ENCODE measurements at places on chromosomes 4 and X.
A peak's percentile ranks its signal among the peaks of the same experiment; 100 is the strongest.

DNA sequence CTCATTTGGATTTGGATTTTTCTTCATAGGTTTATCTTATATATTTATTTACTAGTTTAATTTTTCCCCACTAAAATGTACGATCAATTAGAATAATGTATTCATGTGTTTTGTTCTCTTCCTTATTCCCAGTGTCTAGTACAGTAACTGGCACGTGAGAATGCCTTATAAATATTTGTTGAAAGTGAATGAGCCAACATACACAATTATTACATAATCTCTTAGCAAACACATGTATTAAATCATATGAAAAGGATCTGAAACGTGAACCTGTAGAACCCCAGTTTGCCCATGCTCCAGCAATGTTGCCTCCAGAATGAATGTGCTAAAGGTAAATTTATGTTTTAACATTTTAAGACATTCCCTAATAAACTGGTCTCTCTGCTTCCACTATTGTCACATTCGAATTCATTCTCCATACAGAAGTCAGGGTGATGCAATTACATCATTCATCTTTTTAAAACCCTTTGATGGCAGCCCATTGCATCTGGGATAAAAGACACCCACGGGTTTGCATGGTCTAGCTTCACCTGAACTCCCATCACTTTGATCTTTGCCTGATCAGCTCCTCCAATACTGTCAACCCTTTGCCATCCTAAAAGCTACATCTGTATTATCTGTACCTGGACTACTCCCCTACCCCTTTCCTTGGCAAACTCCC lies 30.7 kb upstream of the AREG start:
- DNase-seq = no peak

- no peak for DNase-seq
These were observed 140.2 kb upstream of the LDB2 start for GRCh38 chr4:17038510-17039176.

- DNase-seq = no peak
These were observed 19.9 kb downstream of the MAGEB17 start for GRCh38 chrX:16187024-16187760.

GRCh38 chrX:18278449-18278848 lies 57.8 kb upstream of the BEND2 start:
- DNase-seq = peak; percentile 20

- no peak for DNase-seq
These were observed 9.5 kb downstream of the SLAIN2 start for GRCh38 chr4:48350871-48351270.

GRCh38 chrX:5586726-5587125 lies 641.9 kb downstream of the NLGN4X start:
- DNase-seq = no peak

GRCh38 chr4:103075435-103075893 lies 1.1 kb downstream of the SLC9B2 start:
- DNase-seq = no peak

DNA sequence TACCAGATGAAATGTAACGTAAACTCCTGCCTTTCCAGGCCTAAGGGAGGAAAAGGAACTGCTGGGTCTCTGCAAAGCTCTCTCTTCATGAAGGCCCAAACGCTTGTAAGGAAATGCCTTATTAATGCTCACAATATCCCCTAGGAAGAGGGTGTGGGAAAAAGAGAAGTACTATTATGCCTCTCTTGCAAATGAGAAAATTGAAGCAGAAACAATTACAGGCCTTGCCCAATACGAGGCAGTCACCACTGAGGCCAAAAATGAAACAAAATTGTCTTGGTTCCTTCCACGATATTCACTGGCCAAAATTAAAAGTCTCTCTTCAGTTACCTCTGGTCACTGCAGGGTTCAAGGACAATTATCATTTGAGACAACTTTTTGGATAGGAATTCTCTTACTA lies 3.2 kb downstream of the SCARB2 start:
- DNase-seq = no peak

DNA sequence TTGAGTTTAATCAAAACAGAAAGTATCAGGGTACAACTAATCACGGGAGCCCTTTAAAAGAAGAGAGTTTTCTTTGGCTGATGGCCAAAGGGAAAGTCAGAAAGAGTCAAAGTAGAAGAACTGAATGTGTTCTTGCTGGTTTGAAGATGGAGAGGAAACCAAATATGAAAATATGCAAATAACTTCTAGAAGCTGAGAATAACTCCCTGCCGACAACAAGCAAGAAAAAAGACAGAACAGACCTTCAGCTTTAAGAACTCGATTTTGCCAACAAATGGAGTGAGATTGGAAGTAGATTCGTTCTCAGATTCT lies 903.8 kb downstream of the STIM2 start:
- DNase-seq = no peak

DNA sequence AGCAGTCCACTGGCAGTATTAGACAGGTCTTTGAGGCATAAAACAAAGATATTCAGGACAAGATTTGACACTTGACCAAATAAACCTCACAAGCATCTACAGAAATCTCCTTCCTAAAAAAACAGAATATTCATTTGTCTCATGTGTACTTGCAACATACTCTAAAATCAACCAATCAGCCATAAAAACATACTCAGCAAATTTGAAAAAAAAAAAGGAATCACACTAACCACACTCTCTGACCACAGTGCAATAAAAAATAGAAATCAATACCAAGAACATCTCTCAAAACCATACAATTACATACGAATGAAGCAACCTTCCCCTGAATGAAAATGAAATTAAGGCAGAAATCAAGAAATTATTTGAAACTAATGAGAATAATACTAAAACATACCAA lies 591.3 kb downstream of the FAM133A start:
- no peak for DNase-seq

DNA sequence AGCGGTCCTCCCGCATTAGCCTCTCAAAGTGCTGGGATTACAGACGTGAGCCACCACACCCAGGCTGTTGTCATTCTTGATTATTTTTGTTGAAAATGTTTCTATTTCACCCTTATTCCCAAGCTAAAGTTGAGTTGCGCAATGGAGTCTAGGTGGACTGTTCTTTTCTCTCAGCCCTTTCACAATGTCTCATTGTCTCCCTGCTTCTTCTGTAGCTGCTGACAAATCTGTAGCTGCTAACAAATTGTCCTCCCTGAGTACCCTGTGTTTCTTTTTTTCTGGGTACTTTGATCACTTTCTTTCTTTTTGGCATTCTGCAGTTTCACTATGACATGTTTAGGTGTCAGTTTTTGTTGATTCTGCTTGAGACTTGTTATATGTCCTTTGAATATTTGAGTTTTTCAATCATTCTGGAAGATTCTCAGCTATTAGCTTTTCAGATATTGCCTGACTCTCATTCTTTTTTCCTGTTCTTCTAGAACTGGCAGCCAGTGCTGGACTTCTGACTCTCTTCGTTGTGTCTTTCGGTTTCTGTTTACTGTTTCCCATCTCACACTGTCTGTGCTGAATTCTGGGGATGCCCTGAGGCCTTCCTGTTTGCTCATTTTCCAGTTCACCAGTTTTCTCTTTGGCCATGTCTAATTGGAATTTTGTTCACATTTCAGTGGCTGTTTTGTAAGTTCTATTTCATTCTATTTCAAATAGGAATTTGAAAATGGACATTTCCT lies 6.6 kb downstream of the ABCD1 start:
- DNase-seq = no peak

GRCh38 chrX:153631346-153631745 lies 15.7 kb upstream of the DUSP9 start:
- DNase-seq = no peak

DNA sequence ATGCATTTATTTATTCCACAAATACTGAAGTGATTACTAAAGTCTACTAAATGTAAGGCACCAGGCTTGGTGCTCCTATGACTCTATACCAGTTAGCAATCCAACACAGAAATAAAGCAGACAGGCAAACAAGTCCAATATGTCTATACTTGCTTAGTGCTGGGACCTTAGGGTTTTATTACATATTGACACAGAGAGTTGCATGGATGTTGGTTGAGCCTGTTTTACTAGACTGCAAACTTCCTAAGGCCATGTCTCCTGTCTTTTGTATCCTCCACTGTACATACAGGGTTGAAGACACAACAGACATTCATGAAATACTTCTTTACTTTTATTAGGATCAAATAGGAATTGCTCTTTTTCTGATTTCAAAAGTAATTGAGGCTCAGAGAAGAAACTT lies 69.0 kb downstream of the LNX1 start:
- no peak for DNase-seq

DNA sequence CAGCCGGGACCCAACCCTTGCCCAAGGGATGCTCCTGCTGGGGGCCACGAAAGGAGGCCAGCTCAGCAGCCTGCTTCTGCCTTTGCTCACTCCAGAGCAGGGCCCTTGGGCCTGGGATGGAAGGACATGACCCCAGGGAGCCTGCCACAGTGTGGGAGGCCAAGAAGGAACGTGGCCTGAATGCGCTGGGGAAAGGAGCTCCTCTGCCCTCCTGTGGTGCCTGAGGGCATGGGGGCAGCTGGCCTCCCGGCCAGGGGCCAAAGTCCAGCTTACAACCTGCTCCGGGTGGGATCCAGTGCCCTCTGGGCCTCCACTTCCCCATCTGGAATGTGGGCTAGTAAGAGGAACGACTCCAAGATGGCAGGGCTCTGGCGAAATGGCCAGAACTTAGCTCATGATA lies 2.0 kb upstream of the ATP2B3 start:
- no peak for DNase-seq

- DNase-seq = no peak
These were observed 58.2 kb downstream of the PPM1K start for GRCh38 chr4:88226143-88226542.

- no peak for DNase-seq
These were observed 23.0 kb upstream of the BCORL1 start for GRCh38 chrX:129959493-129959832.

DNA sequence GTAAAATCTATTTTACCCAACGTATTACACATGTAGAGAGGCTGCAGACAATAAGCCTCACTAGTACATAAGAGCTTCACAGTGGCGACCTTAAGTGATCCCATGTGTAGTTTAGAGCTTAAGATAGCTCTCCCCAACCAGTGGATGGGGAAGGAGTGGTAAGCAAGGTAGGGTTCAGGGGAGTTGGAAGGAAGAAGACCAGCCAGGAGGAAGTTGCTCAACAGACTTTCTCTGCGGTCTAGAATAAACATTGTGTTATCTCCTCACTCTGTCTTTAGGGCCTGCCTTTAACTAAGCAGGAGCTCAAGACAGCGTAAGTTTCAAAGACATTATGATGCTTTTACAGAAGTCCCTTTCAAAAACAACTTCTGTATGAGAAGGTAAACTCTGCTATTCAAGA lies 16.8 kb downstream of the MEPE start:
- no peak for DNase-seq

DNA sequence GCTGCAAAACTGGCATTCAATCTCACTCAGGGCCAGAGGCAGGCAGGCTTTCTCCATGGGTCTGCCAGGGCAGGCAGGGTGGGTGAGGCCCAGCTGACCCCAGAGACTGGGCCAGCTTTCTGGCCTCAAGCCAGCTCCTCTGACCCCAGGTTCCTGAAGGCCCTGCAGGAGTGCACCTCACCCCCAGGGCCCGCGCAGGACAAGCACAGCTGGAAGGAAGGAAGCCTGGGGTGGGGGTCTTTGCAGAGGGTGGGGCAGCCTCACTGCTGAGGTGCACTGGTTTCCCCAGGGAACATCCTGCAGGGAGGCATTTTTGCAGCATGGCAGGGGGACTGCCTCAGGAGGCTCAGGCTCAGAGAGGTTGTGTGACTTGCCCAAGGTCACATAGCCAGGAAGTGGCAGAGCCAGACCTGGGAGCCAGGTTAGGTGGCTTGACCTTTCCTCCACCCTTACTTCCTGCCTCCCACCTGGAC lies 31.5 kb upstream of the AFAP1 start:
- peak; percentile 16 for DNase-seq

- no peak for DNase-seq
These were observed 140.2 kb upstream of the TBL1X start for GRCh38 chrX:9324676-9325075.

GRCh38 chr4:166414431-166414830 lies 541.4 kb downstream of the TLL1 start:
- no peak for DNase-seq

- DNase-seq = no peak
These were observed 31.7 kb downstream of the BBS12 start for GRCh38 chr4:122764071-122764820.

DNA sequence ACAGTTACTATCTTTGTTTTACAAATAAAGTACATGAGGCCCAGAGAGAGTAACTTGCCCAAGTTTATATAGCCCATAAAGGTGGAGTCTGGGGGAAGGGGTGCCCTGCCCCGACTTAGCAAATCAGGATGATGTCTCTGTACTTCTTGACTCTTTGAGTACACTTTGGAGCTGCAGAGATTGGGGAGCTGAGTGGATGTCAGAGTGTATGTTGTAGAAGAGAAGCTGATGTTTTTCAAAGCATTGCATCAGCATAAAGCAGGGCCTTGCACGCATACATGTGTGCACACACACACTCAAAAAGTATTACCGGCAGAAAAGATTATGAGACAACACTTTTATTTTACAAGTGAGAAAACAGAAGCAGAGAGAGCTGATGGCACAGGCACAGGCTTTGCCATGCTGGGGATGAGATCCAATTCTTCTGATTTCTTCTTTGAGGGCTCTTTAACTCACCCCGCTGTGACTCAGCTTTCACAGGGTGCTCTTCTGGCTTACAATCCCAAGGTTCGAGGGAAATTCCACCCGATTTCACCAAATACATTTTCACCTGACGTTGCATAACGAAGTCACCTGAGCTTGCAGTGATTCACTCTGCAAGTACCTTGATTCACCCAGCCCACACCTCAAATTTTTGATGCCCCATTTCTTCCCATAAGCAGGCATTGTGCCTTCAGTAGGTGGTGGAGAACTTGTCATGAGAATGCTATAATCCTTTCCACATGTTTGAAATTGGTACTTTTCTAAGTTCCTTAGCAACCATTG lies 292.8 kb upstream of the BOD1L1 start:
- DNase-seq = no peak

DNA sequence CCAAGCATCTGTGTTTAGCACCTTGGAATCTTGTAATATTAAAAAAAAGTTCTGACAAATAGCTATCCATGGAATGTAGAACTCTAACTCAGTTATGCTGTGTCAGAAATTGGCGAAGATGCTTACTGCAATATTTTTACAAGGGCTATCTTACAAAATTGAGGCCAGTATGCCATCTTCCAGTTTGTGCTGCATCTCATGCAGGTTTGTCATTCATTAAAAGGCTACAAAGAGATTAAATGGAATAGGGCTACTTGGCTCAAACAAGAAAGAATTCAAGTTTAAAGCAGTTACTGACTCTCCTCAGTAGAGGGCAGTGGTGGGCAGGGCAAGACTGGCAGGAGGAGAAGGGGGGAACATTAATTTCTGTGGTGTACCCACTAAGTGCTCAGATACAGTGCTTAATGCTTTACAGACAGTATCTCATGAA lies 66.5 kb downstream of the SHROOM4 start:
- DNase-seq = no peak
